ENCODE measurements at places on chromosomes 3 and 15. TPM values are rescaled to one million over a fixed set of nuclear protein-coding genes. Genes with fewer than 3 reads are reported as not detected.

Gene HYAL1
- total RNA-seq = 35.6 TPM

DNA sequence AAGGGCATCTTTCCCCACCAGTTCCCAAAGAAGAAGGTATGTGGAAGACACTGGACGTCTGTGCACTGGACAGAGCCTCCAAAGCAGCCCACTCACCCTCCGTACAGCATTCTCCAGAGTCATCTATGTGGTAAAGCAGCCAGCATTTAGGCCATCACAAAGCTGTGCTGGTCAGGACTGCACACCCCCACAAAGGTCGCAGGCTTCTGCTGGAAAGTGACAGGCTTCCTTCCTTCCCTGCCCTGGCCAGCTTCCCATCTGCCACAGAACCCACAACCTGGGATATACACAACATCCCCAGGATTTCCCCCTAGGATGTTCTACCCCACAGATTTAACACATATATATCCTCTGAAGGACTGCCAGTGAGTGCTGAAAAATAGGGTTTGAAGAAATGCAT is 64.6 kb upstream of the GALNT15 start:
- DNase-seq = peak; percentile 18
- no peaks in the 10 kb centered on the region for H3K4me1 ChIP-seq
- no peak overlapping the region for H3K27ac ChIP-seq
- H3K27me3 ChIP-seq = no peaks in the 10 kb centered on the region

Gene HRG
- total RNA-seq = not detected

DNA sequence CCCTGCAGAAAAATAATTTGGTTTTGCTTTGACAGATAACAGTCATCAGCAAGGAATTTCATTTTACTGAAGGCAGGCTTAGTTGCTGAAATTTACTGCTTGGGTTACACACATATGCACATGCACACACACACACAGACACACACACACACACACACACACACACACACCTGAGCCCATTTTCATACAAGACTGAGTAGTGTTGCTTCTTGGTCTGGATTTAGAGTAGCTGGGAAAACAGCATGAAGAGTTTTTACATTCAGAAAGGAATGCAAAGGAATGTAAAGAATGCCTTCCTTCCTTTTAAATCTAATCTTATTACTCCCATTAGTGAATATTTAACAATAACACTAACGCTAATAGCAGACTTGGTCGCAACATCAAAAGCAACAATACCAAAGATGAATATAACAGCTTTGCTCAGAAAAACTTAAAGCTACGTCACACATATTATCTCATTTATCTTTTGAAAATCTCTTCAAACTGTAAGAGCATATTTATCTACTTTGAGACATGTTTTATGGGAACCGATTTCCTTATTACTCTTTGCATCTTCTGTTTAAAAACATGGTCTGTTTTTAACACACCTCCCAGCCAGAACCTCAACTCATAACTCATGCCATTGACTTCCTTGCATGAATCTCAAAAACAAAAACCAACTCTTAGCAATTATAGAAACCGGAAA is 32.5 kb downstream of the RFTN1 start:
- H3K27me3 ChIP-seq = no peaks in the 10 kb centered on the region
- H3K4me3 ChIP-seq = no peak overlapping the region
- no peak for DNase-seq

Gene UPK1B
- not detected for total RNA-seq

- H3K27me3 ChIP-seq = no peaks in the 10 kb centered on the region
- no peak overlapping the region for H3K27ac ChIP-seq
- no peaks in the 10 kb centered on the region for H3K36me3 ChIP-seq
- H3K4me3 ChIP-seq = no peak overlapping the region
- no peak for DNase-seq
- no peaks in the 10 kb centered on the region for H3K4me1 ChIP-seq
Measured at GRCh38 chr3:154956815-154957214, 123.3 kb upstream of the MME start.

Gene LSAMP
- total RNA-seq = 23.9 TPM

DNA sequence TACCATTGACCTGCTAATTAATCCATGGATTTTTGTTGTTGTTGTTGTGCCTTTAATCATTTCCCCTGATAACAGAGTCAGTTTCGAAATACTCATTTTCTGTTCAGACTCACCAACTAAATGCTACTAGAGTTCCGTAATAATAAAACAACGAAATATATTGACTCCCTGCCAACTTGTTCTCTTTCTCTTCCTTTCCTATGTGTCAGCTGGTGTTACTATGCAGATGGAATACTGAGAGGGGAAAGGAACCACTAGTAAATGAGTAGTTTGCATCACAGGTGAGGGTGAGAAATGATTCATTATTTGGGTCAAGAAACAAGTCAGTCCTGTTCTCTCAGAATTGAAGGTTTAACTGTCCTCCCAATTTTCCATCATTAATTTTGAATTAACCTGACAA is 1027.3 kb downstream of the TUSC7 start:
- H3K27ac ChIP-seq = no peak overlapping the region
- no peak for DNase-seq
- no peaks in the 10 kb centered on the region for H3K27me3 ChIP-seq
- no peaks in the 10 kb centered on the region for H3K36me3 ChIP-seq

GRCh38 chr15:67835297-67836133 is 4.3 kb downstream of the RNU6-1 start:
- H3K27ac ChIP-seq = no peak overlapping the region
- H3K27me3 ChIP-seq = peaks cover 48% of the 10 kb centered on the region
- H3K4me3 ChIP-seq = peak overlapping the region; percentile 18
- H3K4me1 ChIP-seq = peaks cover 45% of the 10 kb centered on the region
- no peaks in the 10 kb centered on the region for H3K36me3 ChIP-seq
- DNase-seq = no peak

GRCh38 chr3:45092132-45093031 is 53.8 kb downstream of the CDCP1 start:
- H3K36me3 ChIP-seq = no peaks in the 10 kb centered on the region
- no peaks in the 10 kb centered on the region for H3K27me3 ChIP-seq
- no peak overlapping the region for H3K4me3 ChIP-seq
- no peaks in the 10 kb centered on the region for H3K4me1 ChIP-seq

Gene ZMAT3
- total RNA-seq = 19.2 TPM

Gene CP
- total RNA-seq = 7.5 TPM

GRCh38 chr3:116966649-116967048 is 257.1 kb downstream of the TUSC7 start:
- DNase-seq = no peak
- H3K4me3 ChIP-seq = no peak overlapping the region
- no peaks in the 10 kb centered on the region for H3K36me3 ChIP-seq
- no peaks in the 10 kb centered on the region for H3K27me3 ChIP-seq

DNA sequence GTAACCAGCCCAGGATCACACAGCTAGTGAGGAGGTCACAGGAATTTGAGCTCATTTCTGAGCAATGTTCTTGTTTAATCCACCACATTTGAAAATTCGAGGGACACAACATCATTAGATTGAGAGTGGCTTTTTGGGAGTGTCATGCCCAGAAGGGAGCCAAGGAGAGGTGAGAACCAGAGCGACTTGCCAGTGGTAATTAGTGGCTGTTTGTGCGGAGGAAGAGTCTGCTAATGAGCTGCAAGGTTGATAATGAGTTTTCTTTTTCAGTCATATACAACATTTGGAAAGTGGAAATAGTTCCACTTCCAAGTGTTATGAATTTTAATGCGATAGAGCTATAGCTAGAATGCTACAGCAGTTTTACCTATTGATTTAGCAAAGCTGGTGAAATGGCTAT is 19.7 kb downstream of the GABRA5 start:
- H3K4me1 ChIP-seq = no peaks in the 10 kb centered on the region
- no peak for DNase-seq
- H3K36me3 ChIP-seq = no peaks in the 10 kb centered on the region
- H3K27ac ChIP-seq = no peak overlapping the region
- H3K4me3 ChIP-seq = no peak overlapping the region
- H3K27me3 ChIP-seq = peaks cover 4% of the 10 kb centered on the region

Gene UROC1
- total RNA-seq = 0.22 TPM

DNA sequence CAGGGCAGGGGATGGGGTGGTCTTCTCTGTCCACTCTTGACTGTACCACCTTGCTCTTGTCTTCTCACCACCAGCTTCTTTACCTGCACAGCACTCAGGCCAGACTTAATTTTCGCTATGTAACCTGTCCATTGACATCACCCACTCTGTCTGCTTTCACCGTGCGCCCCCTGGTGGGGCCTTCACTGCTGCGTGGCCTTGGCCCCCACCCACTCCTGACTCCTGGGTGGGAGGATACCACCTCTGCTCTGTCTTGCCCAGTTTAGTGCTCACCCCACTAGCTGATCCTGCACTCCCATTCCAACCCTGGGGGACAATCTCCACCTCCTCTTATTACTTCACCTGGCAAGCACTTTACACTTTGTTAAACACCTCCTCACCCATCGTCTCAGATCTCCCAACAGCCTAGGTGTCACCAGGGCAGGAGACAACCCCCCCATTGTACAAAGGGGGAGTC is 17.7 kb downstream of the PTH1R start:
- no peak overlapping the region for H3K4me3 ChIP-seq
- no peaks in the 10 kb centered on the region for H3K36me3 ChIP-seq
- peaks cover 9% of the 10 kb centered on the region for H3K4me1 ChIP-seq
- H3K27me3 ChIP-seq = peaks cover 11% of the 10 kb centered on the region

DNA sequence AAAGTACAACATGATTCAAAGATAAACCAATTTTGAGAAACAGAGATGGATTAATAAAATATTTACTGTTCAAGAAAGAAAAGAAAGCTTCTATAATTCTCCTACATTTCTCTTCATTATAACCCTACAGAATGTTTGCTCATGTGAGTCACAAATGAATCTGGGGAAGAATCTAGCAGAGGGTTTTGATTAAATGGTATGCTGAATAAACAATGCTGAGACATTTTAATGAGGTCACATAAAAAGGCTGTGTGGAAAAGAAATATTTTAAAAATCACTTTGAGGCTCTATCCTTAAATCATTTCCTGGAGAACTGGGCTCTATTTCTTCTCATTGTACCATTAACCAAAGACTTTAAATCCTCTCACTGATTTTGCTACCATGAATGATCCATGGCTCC is 727.7 kb downstream of the NTRK3 start:
- no peak for DNase-seq
- H3K4me3 ChIP-seq = no peak overlapping the region
- H3K27ac ChIP-seq = no peak overlapping the region
- no peaks in the 10 kb centered on the region for H3K4me1 ChIP-seq
- H3K36me3 ChIP-seq = no peaks in the 10 kb centered on the region

DNA sequence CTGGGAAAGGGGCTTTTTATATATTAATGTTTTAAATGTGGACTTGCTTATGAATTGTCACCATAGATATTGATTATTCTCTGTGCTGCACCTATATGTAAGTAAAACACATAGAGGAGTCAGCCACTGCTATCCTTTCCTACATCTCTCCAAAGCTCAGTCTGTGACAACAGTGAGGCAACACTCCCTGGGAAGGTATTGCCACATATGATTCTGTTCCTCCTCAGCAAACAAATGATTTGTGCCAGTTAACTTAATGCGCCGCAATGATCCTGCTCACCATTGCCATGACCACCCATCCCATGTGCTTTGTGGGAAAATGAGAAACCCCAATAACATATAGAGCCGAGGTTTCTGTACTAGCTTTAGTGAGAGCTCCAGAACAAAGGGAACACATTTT is 75.1 kb upstream of the FBN1 start:
- no peaks in the 10 kb centered on the region for H3K27me3 ChIP-seq
- no peak for DNase-seq
- H3K36me3 ChIP-seq = no peaks in the 10 kb centered on the region
- H3K4me3 ChIP-seq = no peak overlapping the region
- H3K27ac ChIP-seq = no peak overlapping the region
- peaks cover 5% of the 10 kb centered on the region for H3K4me1 ChIP-seq

GRCh38 chr15:98728082-98728810 is 79.9 kb downstream of the IGF1R start:
- peak overlapping the region; percentile 88 for H3K27ac ChIP-seq
- DNase-seq = no peak
- H3K36me3 ChIP-seq = no peaks in the 10 kb centered on the region
- no peak overlapping the region for H3K4me3 ChIP-seq
- no peaks in the 10 kb centered on the region for H3K27me3 ChIP-seq
- peaks cover 28% of the 10 kb centered on the region for H3K4me1 ChIP-seq

- no peaks in the 10 kb centered on the region for H3K36me3 ChIP-seq
- peaks cover 7% of the 10 kb centered on the region for H3K4me1 ChIP-seq
- no peak overlapping the region for H3K4me3 ChIP-seq
- H3K27ac ChIP-seq = no peak overlapping the region
- no peaks in the 10 kb centered on the region for H3K27me3 ChIP-seq
Measured at GRCh38 chr3:189836795-189837194, 205.6 kb downstream of the TP63 start.

GRCh38 chr3:106720510-106720909 is 656.7 kb upstream of the CCDC54 start:
- no peak overlapping the region for H3K4me3 ChIP-seq
- no peaks in the 10 kb centered on the region for H3K4me1 ChIP-seq
- H3K36me3 ChIP-seq = no peaks in the 10 kb centered on the region
- no peaks in the 10 kb centered on the region for H3K27me3 ChIP-seq
- no peak for DNase-seq

Gene SUSD5
- total RNA-seq = 1.1 TPM

DNA sequence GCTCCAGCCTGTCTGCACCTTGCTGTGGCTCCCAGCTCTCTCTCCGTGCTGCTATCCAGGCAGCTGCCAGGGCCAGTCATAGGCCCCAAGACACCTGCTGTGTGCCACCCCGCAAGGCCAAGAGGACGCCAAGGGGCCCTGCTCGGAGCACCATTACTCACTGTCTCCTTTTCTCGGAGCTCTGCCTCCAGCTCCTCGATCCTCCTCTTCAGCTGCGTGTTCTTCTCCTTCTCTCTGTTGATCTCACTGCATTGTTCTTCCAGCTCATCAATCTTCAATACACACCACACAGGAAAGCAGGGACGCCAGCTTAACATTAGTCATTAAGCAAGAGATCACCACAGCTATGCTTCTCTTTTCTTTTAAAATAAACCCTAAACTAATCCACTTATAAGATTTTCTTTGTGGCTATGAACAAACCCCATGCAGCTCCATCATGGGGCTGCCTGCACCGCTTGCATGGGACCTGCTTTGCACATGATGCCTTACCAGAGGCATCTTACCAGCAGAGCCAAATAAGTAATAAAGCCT is 42.6 kb downstream of the WHAMM start:
- no peak overlapping the region for H3K4me3 ChIP-seq
- H3K4me1 ChIP-seq = peaks cover 33% of the 10 kb centered on the region
- H3K27me3 ChIP-seq = no peaks in the 10 kb centered on the region
- DNase-seq = peak; percentile 6

DNA sequence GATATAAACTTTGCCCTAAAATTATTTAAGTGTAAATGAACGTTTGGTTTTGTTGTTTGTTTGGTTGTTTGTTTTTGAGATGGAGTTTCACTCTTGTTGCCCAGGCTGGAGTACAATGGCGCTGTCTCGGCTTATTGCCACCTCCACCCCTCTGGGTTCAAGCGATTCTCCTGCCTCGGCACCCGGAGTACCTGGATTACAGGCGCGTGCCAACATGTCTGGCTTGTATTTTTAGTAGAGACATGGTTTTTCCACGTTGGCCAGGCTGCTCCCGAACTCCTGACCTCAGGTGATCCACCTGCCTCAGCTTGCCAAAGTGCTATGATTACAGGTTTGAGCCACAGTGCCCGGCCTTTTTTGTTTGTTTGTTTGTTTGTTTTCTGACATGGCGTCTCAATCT is 87.9 kb upstream of the CHD2 start:
- no peaks in the 10 kb centered on the region for H3K27me3 ChIP-seq
- no peaks in the 10 kb centered on the region for H3K36me3 ChIP-seq
- H3K4me3 ChIP-seq = no peak overlapping the region
- no peak for DNase-seq
- no peak overlapping the region for H3K27ac ChIP-seq

GRCh38 chr15:75177360-75178071 is 24.2 kb upstream of the C15orf39 start:
- peaks cover 6% of the 10 kb centered on the region for H3K4me1 ChIP-seq
- no peak overlapping the region for H3K27ac ChIP-seq
- H3K36me3 ChIP-seq = no peaks in the 10 kb centered on the region
